ENCODE measurements at places on chromosomes 1 and 21.
A peak's percentile ranks its signal among the peaks of the same experiment; 100 is the strongest.

- peak; percentile 61 for DNase-seq
These were observed 21.1 kb downstream of the MAPKAPK2 start for GRCh38 chr1:206705726-206706297.

GRCh38 chr1:39761557-39762260, 9.4 kb downstream of the OXCT2 start:
- no peak for DNase-seq

GRCh38 chr1:201096977-201097856, 15.0 kb downstream of the CACNA1S start:
- no peak for DNase-seq

- no peak for DNase-seq
These were observed 5.0 kb downstream of the ADAMTS1 start for GRCh38 chr21:26840201-26840600.

DNA sequence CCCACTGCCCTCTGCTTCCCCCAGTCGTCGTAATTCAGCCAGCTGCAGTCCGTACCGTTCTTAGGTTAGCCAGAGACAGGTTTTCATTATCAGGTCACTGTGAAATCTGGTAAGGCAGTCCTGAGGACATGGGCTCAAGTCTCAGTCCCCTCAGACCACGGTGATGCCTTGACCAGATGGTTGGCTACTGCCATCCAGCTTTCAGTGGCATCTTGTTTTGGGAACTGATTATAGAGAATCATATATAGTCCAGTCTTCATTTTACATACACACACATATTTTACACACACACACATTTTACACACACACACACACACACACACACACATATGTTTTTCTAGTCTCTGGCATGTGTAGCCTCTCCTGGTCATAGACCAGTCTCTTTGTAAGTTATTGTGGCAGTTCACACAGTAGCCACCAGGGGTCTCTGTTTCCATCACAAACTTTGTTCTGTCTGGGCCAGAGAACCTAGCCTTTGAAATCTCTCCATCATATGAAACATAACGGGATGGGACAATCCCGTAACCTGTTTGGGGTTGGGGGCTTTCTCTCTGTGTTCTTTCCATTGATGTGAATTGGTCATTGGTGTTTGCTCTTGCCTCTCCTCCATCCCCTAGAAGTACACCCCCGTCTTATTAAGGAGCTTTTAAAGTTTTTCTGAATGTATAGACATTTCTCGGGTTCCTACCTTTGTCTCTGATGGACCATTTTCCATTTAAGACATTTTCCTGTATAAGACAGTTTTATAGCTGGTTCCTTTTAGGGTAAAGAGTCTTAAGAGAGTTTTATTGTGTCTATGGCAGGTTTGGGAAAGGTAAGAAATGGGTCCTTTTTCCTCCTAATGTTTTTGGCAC, 8.4 kb upstream of the IKBKE start:
- DNase-seq: peak; percentile 86

DNA sequence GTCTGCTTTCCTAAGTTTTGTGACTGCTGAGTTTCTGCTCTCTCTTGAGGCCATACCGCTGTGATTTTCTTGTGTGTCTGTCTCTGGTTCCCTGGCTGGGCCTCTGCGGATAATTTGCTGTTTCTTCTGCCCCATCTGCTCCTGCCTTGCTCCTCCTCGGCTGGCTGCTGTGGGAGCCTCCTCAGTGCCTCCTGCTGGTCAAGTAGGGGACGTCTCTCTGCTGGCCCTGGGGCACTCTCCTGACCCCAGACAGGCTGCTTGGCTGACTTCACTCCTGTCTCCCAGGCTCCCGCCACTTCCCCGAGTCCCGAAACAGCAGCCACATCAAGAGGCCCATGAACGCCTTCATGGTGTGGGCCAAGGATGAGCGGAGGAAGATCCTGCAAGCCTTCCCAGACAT, 28.5 kb downstream of the ETNK2 start:
- peak; percentile 81 for DNase-seq

GRCh38 chr1:40306296-40306695, 10.8 kb downstream of the COL9A2 start:
- DNase-seq: no peak

DNA sequence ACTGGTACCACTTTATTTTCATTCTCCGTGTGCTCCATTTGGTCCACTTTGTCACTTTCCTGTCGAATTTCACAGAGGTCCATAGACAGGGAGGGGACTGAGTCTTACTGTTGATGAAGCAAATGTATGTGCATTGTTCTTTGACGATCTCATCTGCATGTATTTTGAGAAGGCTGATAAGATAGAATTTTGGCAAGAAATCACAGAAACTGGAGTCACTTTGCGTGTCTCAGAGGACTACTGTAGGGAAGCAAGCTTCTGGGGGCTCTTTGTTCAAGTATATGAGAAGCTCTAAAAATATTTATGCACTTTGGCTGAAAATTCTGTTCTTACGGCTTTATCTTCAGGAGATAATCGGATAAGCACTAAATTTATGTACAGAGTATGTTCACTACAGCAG, 78.1 kb downstream of the PCBP3 start:
- DNase-seq: no peak

DNA sequence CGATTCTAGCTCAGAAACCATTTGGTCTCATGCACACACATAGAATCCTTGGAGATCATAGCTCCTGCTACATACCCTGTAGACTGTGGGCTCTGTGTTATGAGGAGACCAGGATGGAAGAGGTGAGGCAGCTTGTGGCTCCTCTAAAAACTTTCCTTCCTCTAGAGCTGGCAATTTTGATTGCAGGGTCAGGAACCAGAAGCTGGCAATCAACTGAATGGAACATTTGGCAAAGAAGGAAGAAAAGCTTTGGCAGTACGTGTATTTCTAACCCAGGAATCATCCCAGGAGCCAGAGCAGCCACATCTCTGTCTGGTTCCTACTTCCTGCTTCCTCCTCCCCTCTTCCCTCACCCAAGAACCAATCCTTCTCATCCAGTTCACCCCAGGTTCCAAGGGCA, 15.7 kb downstream of the PIK3C2B start:
- no peak for DNase-seq

GRCh38 chr1:15756143-15757015, 2.2 kb upstream of the FBLIM1 start:
- DNase-seq: no peak

- DNase-seq: no peak
These were observed 24.5 kb upstream of the GNPAT start for GRCh38 chr1:231216498-231216897.

DNA sequence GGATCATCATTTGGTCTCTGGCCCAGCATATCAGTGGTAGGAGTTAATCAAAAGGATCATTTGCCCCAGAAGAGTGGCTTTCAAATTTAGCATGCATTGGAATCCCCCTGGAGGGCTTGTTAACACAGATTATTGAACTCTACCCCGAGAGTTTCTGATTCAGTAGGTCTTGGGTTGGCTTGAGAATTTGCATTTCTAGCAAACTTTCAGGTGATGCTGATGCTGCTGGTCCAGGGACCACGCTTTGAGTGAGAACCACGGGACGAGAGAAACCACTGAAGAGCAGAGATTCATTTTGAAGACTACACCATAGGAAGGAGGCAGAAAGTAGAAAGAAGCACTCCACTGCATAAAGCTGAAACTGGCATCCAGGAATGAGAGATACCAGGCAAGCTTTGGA, 81.3 kb upstream of the DUSP10 start:
- no peak for DNase-seq

- DNase-seq: no peak
These were observed 1624.0 kb downstream of the AMY1C start for GRCh38 chr1:105373681-105374080.

Data from WERI-Rb-1 (cell line).